Activated T-cell treated with anti-CD3 and anti-CD28 coated beads for 48 hours (primary cell): ENCODE measurements at places on chromosomes 1 and 21.

- no peak for DNase-seq
Measured at GRCh38 chr1:94759188-94759587, 61.0 kb upstream of the SLC44A3 start.

- DNase-seq = no peak
Measured at GRCh38 chr1:107047602-107048001, 8.9 kb upstream of the PRMT6 start.

DNA sequence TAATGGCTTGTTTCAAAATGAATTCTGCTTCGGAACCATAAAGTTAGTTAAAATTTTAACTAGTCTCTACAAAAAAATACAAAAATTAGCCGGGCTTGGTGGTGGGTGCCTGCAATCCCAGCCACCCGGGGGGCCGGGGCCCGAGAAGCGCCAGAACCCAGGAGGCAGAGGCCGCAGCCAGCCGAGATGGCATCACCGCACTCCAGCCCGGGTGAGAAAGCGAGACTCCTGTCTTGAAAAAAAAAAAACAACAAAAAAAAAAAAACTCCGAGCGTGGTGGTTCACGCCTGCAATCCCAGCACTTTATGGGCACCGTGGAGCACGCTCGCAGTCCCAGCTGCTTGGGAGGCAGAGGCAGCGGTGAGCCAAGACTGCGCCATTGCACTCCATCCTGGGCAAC lies 781.4 kb downstream of the BRINP3 start:
- no peak for DNase-seq

- no peak for DNase-seq
Measured at GRCh38 chr1:11955221-11955620, 20.7 kb downstream of the PLOD1 start.

GRCh38 chr1:184972315-184973055 lies 1.8 kb downstream of the NIBAN1 start:
- no peak for DNase-seq

GRCh38 chr1:72724951-72725861 lies 442.9 kb upstream of the NEGR1 start:
- DNase-seq = no peak

GRCh38 chr1:84991097-84991920 lies 5.6 kb downstream of the MCOLN2 start:
- DNase-seq = no peak

GRCh38 chr1:10085076-10085475 lies 52.3 kb downstream of the UBE4B start:
- no peak for DNase-seq

GRCh38 chr1:239593527-239593926 lies 207.2 kb downstream of the CHRM3 start:
- DNase-seq = no peak

- DNase-seq = no peak
Measured at GRCh38 chr1:36106269-36106668, 17.6 kb downstream of the ADPRS start.

GRCh38 chr1:23099171-23099536 lies 69.5 kb downstream of the LUZP1 start:
- DNase-seq = no peak

- no peak for DNase-seq
Measured at GRCh38 chr1:34268311-34268954, 91.7 kb downstream of the C1orf94 start.

GRCh38 chr1:85822696-85823095 lies 114.5 kb upstream of the ZNHIT6 start:
- DNase-seq = no peak

GRCh38 chr1:154453161-154453560 lies 48.0 kb downstream of the IL6R start:
- no peak for DNase-seq

DNA sequence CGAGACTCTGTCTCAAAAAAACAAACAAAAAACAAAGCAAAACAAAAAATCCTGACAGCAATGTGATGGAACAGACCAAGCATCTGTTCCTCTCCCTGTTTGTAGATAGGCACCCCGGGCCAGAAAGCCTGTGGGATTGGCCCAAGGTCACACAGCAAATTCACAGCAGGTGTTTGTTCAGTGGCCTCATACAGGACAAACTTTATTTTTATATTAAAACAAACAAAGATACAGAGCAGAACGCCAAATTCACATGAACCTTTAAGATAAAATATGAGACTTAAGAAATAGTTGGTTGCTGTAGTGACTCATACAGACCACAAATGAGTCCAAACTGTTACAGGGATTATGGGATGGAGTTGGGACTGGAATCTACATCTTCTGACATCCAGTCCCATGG lies 2.3 kb upstream of the CELA2A start:
- DNase-seq = no peak

- DNase-seq = no peak
Measured at GRCh38 chr1:219521325-219521724, 91.6 kb downstream of the ZC3H11B start.

GRCh38 chr21:38474124-38474523 lies 24.2 kb downstream of the ERG start:
- no peak for DNase-seq

DNA sequence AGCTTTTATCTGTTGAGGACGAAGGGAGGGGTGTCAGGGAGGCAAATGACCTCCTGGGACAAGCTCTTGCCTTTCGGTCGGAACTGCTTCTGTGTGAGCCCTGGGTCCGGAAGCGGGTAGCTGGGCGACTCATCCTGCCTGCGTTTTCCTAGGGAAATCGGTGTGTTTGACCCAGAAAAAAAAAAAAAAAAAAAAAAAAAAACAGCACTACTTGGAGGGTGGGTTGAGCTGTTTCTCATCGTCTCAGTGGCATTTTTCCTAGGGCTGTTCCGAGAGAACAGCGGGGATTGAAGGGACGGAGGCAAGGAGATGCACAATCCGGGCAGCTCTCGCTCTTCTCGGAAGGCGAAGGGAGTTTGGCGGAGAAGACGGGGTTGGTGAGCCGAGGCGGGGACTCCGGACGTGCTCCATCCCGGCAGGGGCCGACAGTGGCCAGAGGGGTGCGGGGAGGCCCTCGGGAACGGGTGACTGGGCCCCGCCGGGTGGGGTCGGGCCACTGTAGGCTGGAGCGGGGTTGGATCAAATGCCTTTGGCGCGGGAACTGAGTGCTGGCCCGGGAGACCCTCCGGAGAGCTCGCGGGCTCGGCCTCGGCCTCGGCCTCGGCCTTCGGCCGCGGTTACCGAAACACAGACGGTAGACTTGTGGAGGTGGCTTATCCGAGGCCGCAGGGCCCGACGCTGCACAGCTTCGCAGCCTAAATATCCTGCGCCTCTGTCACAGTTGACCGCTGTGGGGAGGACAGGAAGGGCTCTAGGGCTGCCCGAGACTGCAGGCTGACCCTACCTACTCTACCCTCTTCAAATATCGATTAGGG lies 2.4 kb upstream of the BARHL2 start:
- no peak for DNase-seq

GRCh38 chr21:44819283-44820243 lies 1.7 kb upstream of the SUMO3 start:
- no peak for DNase-seq

- DNase-seq = no peak
Measured at GRCh38 chr21:45543371-45543709, 1.1 kb upstream of the SLC19A1 start.

DNA sequence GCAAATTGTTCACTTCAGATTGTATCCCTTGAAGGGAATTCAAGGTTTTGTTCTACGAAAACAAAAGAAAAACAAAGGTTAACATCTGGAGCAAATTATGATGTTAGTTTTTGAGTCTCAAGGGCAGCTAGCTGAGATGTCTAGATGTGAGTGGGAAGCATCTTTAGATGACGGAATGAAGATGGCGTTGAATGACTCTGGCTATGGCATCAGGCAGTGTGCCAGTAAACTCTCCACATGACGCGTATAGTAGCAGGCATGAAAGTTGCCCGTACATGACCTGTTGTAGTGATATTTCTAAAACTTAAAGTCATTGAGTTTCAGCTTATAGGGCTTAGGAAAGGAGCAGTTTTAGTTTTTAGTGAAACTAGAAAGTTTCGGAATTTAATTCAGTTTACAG lies 12.3 kb upstream of the SDC3 start:
- no peak for DNase-seq
